HT1080 (cell line): ENCODE measurements at places on chromosomes 13 and 19.

DNA sequence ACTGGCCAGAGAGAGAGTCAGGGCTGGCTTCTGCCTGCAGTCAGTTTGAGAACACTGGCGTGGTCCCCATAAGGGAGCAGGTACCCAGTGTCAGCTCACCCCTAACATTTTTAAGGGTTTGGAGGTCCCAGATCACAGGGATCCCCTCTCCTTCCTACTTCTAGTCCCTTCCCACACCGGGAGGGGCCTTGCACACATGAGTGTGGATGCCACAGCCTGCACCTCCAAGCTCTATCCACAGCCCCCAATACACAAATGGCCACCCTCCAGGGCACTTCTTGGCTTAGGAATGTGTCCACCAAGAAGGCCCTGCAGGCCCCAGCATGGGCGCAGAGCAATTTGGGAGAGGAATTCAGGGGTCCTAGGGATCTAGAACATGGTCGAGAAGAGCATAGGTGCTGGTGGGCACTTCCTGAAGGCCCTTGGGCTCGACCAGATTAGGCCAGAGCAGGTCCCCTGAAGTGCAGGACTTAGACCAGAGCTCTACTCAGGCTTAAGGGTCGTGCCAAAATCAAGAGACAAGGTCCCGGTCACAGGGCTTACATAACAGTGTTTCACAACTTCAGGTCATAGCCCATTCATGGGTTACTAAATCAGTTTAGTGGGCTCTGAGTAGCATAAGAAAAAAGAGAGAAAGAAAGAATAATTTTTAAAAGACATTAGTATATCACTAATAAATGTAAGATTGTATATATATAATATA lies 16.0 kb downstream of the FXYD5 start:
- DNase-seq = no peak

- no peak for DNase-seq
These were observed 122.6 kb downstream of the KCTD15 start for GRCh38 chr19:33919291-33919690.

DNA sequence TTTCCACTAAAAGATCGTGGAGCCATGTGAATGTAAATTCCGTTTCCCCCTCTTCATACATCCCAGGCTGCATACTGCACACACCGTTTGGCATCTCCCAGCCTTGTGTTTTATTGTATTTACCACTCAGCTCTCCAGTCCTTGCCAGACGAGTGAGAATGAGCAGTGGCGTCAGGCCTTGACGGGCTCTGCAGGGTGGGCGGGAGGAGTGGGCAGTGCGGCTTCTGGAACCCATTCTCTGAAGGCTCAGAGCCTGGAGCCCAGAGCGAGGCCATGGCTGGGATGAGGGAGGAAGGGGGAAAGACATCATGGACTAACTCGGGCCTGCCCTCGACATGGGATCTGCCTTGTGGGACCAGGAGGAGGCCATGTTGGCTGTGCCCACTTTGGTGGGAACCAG lies 25.1 kb downstream of the BICRA start:
- DNase-seq = no peak

DNA sequence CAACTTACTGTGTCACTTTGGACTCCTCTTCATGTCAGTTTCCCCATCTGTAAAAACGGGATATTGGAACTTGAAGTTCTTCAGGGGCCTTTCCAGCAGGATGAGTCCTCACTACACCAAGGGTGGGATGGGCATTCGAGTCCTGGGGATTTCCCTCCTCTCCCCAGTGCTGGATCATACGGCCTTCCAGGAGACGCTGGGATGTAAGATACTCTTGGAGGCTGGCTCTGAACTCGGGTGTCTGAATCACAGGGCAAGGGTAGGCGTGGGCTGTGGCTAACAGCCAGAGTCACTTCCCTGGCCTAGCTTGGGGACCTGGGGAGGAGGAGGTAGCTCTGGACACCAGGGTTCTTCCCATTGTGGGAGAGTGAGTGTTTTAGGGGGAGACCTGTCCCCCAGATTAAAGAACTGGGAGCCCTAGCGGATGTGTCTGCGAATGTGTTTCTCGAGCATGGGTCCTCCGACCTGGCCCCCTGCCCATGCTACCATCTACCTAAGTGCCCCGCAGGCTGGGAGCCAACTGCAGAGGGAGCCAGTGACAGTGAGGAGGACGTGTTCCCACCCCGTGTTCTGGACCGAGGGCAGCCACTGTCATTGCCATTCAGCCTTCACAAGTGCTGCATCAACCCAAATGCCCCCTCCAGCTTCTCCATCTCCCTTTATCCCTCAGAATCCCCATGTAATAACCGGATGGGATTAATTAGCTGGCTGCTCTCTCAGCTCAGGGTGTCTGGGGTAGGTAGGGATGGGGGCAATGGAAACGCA lies 2.4 kb upstream of the CYTH2 start:
- peak; percentile 39 for DNase-seq

GRCh38 chr19:2251106-2252054 lies 2.3 kb downstream of the AMH start:
- no peak for DNase-seq

DNA sequence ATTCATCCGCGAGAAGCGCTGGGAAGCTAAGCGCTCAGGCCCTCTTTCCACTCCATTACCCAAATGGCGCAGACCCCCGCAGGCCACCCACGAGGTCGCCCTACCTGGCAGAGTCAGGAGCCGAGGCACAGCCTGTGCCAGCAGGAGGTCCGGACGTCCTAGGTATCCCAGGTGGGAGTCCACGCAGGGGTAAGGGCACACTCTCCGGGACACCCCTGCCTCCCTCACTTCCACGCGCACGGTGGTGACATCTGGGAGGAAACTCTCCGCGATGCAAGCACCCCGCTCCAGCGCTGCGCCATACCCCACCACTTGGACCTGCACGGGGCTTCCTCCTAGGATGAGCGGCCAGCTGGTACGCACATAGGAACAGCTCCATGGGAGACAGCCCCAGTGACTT lies 95.1 kb upstream of the ARHGEF7 start:
- no peak for DNase-seq

DNA sequence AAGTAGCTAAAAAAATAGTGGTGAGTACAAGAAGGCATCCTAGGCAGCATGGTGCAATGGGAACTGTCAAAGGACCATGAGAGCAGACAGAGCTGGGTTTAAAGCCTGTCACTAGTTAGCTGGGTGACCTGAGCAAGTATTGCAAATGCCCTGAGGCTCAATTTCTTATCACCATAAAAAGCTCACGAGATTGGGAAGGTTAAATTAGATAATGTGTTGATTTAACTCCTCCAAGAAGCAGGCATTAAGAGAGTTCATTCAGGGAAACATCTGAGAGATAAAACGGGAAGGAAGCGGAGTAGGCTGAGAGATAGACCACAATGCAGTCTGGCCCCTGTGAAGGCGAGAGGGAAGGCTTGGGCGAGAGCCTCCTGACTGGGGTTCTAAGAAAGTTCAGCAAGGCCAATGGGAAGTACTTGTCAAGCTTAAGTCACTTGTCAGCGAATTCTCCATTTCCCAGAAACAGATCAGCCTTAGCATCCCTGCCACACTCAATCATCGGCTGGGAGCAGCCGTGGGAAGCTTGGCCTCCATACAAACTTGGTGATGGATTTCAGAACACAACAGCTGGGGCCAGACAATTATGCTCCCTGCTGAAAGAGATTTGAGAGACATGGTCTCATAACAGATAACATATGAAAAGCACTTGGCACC lies 105.5 kb downstream of the POU4F1 start:
- DNase-seq = no peak

GRCh38 chr19:45059258-45059965 lies 16.9 kb downstream of the ZNF296 start:
- peak; percentile 67 for DNase-seq

DNA sequence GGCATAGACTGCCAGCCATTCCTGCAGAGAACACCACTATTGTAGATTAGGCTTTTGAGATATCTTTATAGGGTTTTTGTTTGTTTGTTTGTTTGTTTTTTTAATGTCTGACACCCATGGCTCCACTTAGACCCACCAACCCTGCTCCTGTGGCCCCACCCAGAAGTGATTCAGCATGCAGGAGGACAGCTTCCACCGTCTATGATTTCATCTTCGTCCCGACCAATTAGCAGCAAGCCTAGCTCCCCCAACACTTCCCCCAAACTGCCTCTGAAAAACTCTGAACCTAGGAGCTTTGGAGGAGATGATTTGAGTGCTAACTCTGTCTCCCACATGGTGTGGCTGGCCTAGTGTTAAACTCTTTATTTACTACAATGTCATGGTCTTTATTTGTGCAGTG lies 108.3 kb upstream of the RXFP2 start:
- peak; percentile 33 for DNase-seq

DNA sequence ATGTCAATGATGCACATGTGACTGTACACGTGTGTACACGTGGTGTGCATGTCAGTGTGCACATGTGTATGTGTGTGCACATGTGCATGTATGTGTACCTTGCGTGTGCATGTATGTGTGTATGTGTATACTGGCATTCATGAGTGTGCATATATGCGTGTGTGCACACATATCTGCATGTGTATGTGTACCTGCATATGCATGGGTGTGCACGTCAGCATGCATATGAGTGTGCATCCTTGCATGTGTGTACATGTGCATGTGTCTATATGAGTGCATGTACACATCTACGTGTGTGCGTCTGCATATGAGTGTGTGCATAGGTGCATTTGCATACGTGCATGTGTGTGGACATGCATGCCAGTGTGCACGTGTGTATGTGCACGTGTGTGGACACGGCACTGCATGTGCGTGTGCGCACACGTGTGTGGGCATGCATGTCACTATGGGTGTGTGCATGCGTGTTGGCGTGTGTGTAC lies 48.5 kb downstream of the GADD45B start:
- DNase-seq = no peak

- no peak for DNase-seq
These were observed 19.4 kb upstream of the PAK4 start for GRCh38 chr19:39106194-39106593.

- DNase-seq = no peak
These were observed 2.6 kb downstream of the FGF9 start for GRCh38 chr13:21673539-21673788.

- no peak for DNase-seq
These were observed 1.1 kb downstream of the ISYNA1 start for GRCh38 chr19:18436671-18437490.

GRCh38 chr19:1747285-1748114 lies 5.8 kb upstream of the ONECUT3 start:
- peak; percentile 100 for DNase-seq

- DNase-seq = no peak
These were observed 1.3 kb downstream of the FAM174C start for GRCh38 chr19:1276628-1277022.

GRCh38 chr13:45315520-45316167 lies 25.3 kb downstream of the TPT1 start:
- no peak for DNase-seq

DNA sequence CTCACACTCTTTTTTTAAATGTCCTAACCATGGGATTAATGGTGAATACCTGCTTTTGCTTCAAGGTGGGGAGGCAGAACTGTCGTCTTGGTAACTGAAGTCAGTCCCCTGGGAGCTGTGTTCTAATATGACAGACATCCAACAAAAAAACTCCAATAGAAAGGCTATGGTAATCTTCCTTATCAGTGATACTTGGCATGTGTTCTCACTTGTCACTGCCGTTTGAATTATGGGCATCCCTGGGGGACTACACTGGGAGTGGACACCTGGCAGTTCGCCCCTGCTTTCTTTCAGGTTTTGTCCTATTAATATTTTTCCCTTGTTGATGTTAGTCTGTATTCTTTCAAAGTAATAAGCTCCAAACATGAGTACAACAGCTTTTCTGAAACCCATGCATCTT lies 252.6 kb downstream of the SLITRK5 start:
- DNase-seq = no peak

- DNase-seq = no peak
These were observed 118.8 kb downstream of the VWA8 start for GRCh38 chr13:41842036-41842620.

DNA sequence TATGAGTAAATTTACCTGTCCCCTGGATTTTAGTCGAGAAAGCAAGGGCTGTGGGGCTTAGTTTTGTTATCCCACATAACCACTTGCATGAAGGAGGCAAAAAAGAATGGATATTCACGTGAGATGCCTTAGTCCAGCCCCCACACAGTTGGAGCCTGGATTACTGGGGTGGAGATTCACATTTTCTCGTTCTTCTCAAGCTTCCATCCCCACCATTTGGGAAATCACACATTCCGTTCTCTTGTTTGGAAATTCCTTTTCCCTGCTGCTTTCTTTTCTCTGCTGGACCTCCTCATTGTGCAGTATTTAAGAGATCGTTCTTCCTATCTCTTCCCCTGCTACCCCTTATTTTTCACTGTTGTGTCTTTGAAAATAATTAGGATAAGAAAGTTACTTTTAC lies 45.1 kb upstream of the FARP1 start:
- DNase-seq = no peak

GRCh38 chr13:27599845-27600553 lies 20.3 kb downstream of the LNX2 start:
- peak; percentile 84 for DNase-seq

GRCh38 chr19:16506961-16507360 lies 10.8 kb downstream of the C19orf44 start:
- DNase-seq = no peak

DNA sequence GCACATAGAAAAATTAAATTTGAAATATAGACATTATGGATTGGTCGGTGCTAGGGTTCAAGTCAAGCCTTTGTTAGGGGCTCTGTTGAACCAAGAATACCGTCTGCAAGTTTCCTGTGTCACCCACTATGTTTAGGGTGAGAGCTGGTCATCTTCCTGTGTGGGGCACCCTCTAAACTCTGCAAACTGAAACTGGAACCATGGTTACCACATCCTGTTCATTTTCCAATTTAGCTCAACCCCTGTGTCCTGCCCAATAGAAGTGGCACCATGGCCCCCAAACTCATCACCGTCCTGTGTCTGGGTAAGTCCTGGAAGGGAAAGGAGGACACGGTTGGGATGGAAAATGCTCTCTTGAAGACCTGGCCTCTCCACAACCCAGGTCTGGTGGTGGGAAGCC lies 29.9 kb downstream of the LAIR2 start:
- no peak for DNase-seq

GRCh38 chr13:65725006-65725405 lies 1505.1 kb downstream of the PCDH9 start:
- no peak for DNase-seq

- no peak for DNase-seq
These were observed 472.1 kb upstream of the TSHZ3 start for GRCh38 chr19:31821346-31821745.

GRCh38 chr19:20154636-20155035 lies 12.4 kb upstream of the ZNF486 start:
- no peak for DNase-seq

- no peak for DNase-seq
These were observed 45.2 kb downstream of the GPR180 start for GRCh38 chr13:94646904-94647303.

- peak; percentile 52 for DNase-seq
These were observed 429.0 kb upstream of the MIR17HG start for GRCh38 chr13:90918536-90918935.
